Activated CD8-positive, alpha-beta memory T cell treated with anti-CD3 and anti-CD28 coated beads, Interleukin-2, amount 50 U/mL, for 48 hours (primary cell): ENCODE measurements at places on chromosomes 16 and 17.

- DNase-seq, result no peak
Measured at GRCh38 chr17:54277868-54278267, 455.1 kb downstream of the KIF2B start.

DNA sequence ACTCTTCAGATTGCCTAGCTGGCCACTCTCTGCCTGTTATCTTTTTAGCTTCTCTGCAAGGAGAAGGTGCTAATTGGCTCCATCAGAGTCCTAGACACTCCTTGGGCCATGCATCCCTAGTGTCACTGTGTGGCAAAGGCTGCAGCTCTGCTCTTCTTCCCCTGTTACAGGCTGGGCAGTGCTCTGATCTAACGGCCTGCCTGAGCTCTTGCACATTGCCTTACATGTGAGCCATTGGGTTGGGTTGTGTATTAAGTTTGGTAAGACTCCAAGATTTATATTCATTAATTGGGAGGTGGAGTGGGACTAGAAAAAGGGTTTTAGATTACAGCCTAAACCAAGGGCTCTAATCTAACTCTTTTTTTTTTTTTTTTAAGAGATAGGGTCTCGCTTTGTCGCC, 23.0 kb upstream of the SYT17 start:
- DNase-seq, result no peak

- DNase-seq, result no peak
Measured at GRCh38 chr17:44307387-44308186, 814 bp upstream of the RUNDC3A start.

GRCh38 chr16:20928774-20929411, 28.3 kb downstream of the LYRM1 start:
- DNase-seq, result no peak

DNA sequence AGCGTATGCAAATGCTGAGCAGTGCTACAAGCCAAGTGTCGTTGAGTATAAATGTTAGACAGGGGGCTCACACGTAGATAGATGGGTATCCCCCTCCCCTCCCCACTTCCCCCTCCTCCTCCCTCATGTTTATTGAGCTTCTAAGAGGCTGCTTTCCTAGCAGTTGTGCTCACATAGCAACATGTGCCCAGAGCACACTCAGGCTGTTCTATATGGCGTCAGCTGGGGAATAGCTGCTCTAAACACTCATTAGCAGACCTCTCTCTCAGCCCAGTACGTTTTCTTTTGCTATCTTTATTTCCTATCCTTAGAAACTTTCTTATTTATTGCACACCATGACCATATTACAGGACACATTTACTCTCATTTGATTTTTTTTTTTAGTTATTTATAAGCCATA, 1.8 kb downstream of the KCNJ2 start:
- DNase-seq, result no peak

- no peak for DNase-seq
Measured at GRCh38 chr16:72311426-72311825, 139.5 kb upstream of the PMFBP1 start.

GRCh38 chr16:75095204-75095621, 21.4 kb downstream of the LDHD start:
- DNase-seq, result no peak

GRCh38 chr17:75570034-75570676, 17.4 kb upstream of the MYO15B start:
- no peak for DNase-seq

- no peak for DNase-seq
Measured at GRCh38 chr17:79141578-79142355, 67.1 kb downstream of the ENGASE start.

GRCh38 chr16:86998196-86999001, 318.8 kb downstream of the C16orf95 start:
- DNase-seq, result no peak

- no peak for DNase-seq
Measured at GRCh38 chr17:82468692-82469091, 10.2 kb downstream of the NARF start.

DNA sequence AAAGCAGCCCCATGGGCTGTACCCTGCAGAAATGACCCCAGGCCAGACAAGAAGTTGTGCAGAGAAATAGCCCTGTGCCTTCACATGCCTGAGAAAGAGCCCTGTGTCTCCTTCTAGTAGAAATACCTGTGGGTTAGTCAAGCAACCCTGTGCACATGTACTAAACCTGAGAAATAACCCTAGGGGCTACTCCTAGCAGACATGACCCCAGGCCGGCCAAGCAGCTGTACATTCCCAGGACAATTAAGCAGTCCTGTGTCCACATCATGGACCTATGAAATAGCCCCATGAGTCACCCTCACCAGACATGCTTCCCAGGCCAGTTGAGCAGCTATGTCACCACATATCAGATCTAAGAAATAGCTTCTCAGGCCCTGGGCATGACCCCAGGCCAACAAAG, 519.7 kb upstream of the CA10 start:
- no peak for DNase-seq

DNA sequence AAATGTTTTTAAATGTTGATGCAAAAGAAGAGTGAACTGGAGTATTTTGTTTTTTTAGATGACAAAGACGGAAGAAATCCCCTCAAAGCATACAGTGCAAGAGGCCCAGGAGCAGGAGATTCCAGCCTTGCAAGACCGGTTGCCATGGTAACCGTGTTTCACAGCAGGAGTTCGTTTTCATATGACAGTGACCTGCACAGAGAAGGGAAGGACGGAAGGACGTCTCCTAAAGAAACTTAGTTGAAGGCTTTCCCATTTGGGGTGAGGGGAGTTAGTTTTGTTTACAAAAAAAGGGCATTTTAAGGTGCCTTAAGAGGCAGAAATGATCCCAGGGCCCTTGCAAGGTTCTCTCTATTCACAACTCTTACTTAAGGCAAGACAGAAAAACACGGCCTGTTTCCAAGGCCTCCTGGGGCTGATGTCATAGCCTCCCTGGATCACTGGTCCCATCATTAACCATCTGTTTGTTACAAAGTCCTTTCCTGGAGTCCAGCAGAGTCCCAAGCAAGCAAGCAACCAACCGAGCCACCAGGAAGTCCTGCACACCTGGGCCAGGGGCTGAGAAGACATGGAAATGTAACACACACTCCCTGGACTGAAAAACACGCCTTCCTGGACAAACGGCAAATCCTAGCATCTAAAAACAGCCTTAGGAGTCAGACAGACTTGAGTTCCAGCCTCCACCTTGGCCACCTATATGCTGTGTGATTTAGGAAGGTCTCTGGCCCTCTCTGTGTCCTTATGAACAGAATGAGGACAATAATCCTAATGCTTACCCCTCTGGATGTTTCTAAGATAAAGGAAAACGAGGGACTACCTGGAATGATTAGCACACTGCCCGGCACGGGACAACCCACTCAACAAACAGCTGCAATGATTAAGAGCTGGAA, 30.3 kb upstream of the RPH3AL start:
- no peak for DNase-seq

- DNase-seq, result no peak
Measured at GRCh38 chr16:4647644-4647980, 23.0 kb downstream of the MGRN1 start.

- no peak for DNase-seq
Measured at GRCh38 chr16:20301840-20302239, 25.5 kb downstream of the GP2 start.

DNA sequence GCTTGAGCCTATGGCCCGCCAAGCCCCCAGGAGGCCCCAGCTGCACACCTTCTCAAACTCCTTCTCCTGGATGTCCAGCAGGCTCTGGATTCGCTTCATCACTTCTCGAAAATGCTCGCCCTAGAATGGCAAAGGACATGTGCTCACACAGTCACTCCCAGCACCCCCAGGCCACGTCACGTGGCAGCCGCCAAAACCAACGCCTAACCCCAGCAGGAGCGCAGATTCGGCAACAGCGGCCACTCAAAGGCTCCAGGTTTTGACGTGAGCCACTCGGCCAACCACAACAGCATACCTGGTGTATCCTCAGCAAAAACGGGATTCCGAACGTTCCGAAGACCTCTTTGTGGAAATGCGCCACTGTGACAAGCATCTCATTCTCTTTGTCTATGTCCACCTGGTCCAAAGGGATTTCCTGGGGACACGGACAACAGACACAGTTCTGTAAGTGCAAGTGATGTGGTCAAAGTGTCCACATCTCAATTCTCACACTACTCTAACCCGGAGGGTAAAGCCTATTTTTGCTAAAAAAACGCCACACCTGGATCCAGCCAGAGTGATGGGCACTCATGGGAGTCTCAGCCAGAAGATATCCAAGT, 12.7 kb downstream of the LITAFD start:
- no peak for DNase-seq

DNA sequence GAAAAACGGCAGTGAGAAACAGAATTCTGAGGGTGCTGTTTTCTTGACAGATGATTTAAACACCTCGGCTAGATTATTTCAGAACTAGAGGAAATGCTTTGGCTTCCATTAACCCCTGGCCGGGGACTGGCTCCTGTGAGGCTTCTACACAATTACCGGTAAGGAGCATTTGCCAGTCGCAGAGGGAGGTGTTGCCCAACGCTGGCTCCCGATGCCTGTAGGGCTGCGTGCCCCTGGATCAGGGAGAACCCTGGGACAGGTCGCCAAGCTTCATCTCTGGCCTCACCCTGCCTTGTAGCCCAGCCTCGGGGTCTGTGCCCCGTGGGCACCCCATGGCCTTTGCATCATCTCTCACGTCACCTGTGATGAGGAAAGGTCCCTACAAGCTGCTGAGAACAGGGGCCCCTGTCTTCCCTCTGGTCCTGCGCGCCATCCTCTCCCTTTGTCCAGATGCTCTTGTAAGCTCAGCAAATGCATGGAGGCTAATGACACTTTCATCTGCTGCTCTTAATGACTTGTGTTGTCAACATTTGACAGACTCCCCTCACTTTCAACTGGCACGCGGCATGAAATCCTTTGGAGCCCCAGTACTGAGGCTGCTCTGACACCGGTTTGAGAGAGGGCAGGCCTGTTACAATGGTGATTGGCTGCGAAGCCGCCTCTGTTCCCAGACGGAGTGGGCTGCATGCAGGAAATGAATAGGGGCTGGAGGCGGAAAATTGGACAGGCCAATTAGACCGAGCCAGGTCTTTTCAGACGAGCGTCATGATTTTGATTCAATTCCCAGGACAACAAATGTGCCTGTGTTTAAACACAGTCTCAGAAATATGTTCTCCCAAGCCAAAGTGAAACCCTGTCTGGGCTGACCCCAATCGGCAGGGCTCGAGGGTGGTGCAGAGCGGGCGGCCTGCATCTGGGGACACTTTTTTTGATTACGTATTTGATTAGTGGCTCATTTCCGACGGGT, 85.5 kb upstream of the DOC2B start:
- DNase-seq, result no peak

- DNase-seq, result no peak
Measured at GRCh38 chr17:81488276-81488860, 24.2 kb downstream of the ACTG1 start.

DNA sequence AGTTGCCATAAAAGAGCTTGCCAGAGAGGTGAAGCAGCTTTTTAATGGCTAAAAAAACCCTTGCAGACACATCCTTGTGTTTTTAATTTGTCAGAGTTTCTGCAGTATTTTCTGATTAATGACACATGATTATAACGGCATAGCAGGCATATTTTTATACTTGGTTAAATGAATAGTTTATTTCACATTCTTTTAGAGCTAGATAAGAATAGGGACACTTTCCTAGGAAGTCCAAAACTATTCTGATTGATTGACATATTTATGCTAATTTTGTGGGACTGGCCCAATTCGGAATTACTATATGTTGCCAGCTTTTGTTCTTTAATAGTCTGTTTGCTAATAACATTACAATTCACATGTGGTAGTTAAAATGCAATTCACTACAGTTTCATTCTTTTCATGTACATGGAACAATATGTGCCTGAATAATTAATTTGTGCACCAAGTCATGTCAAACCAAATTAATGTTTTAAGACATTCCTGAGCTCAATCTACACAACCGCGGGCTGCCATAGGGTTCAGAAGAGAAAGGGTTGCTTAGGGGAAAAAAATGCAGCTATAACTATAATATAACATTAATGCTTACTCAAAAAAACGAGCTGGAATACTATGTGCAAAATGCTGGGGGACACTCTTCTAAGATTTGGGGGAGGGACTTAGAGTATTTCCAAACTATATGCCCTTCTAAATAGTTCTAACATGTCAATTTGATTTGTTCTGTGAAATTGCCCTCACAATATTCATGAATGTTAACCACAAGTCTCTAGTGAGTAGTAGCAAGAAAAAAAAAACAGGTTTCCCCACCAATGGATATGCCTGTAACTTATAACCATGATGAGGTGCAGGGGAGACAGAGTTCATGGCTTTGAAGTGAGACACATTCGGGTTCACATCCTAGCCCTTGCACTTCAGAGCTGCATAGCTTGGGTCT, 305.4 kb downstream of the CEP112 start:
- no peak for DNase-seq

DNA sequence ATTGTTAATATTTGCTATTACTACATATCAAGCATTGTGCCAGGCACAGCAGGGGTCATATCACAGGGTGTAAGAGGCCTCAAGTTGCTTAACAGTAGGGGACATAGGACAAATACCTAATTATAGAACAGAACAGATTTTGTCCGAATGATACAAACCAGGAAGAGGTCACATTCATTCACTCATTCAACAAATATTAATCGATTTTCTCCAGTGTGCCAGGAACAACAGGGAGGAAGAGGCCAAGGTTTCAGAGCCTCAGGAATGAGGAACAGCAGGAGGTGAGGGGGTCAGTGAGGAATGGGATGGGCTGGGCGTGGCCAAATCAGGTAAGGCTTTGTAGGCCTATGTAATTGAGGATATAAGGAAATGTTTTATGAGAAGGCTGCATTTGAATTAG, 11.2 kb upstream of the CHST4 start:
- no peak for DNase-seq

DNA sequence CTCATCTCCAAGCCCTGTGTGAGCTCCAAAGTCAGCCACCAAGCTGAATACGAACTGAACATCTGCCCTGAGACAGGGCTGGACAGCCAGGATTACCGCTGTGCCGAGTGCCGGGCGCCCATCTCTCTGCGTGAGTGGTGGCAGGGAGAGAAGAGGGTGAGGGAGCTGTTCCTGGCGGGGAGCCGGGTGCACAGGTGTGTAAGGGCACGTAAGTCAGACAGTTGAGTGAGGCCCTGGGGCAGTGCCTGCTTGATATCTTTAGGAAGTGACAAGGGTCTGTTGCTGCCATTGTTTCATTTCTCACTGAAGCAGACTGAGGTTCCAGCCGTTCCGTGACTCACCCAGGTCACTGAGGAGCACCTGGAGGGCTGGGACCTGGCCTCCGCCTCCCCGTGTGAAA, 12.4 kb downstream of the DEF8 start:
- DNase-seq, result no peak

GRCh38 chr17:63929860-63930766, 2.0 kb downstream of the CD79B start:
- no peak for DNase-seq

DNA sequence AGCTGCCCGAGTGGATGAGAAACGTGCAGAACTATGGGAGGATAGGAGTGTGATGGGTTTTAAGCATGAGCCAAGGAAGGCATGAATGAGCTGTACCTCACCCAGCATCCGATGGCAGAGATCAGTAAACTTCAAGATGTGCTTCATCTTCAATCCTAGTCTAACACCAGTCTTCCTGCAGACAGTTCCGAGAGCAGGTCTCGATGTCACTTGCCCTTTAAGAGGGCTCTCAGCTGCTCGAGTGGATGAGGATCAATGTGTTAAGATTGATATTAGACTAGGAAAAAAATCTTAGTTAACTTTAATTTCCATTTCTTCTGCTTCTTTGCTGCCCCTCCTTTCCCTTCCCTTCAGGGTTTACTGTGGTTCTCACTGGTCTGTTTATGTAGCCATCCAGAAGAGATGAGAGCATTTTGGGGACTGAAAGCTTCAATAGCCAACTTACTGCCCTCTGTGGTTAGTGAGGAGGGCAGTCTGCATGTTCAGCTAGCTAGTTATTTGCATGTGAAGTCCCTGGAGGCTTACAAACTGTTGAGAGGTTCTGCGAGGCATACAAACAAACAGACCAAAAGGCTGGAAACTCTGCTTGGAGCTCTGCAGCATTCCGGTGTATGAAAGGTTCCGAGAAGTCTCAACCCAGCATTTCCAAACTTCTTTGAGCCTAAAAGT, 15.3 kb downstream of the KLHL36 start:
- DNase-seq, result no peak
